GM04504 (cell line): ENCODE measurements at places on chromosomes 16 and 17.

GRCh38 chr17:81039854-81040758 lies 5.2 kb downstream of the BAIAP2 start:
- DNase-seq: no peak

- DNase-seq: no peak
Measured at GRCh38 chr16:47473792-47474191, 12.7 kb downstream of the PHKB start.

DNA sequence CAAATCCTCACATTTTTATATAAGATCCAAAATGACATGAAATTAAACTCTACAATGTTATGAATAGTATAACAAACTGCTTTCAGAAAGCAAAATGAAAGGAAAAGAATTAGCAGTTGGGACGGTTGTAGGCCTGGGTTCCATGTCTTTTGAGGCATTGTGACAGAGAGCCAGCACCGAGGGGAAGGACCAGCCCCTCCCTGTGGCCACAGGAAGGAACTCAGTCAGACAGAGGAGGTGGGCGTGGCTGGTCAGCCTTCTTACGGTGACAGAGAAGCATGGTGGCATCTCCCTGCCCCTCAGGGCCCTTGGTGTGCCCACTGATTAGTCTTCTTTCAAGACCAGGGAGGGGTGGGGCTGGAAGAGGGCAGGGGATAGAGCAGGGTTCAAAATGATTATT lies 5.7 kb downstream of the ZNF319 start:
- DNase-seq: no peak

DNA sequence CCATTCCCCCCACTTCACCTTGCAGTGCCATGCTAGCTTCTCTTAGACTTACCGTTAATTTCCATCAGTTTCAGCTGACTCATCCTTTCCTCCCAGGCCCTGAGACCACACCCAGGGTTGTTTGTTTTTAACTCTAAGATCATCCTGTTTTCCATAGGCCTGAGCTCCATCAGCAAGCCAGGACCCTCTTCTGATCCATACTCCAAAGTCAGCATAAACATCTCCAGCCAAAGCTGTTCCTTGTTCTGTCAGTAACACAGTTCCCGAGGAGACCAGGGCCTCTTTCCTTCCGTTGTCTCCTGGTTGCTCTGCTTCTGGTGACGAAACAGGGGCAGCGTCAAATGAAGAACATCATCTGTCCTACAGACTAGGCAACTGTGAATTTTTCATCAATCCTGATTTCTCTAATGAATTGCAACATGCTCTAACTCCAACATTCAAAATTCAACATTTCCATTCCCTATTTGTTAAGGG lies 83.8 kb upstream of the HNF1B start:
- DNase-seq: no peak

- DNase-seq: peak; percentile 95
Measured at GRCh38 chr17:42337442-42337841, 49.1 kb downstream of the STAT5A start.

DNA sequence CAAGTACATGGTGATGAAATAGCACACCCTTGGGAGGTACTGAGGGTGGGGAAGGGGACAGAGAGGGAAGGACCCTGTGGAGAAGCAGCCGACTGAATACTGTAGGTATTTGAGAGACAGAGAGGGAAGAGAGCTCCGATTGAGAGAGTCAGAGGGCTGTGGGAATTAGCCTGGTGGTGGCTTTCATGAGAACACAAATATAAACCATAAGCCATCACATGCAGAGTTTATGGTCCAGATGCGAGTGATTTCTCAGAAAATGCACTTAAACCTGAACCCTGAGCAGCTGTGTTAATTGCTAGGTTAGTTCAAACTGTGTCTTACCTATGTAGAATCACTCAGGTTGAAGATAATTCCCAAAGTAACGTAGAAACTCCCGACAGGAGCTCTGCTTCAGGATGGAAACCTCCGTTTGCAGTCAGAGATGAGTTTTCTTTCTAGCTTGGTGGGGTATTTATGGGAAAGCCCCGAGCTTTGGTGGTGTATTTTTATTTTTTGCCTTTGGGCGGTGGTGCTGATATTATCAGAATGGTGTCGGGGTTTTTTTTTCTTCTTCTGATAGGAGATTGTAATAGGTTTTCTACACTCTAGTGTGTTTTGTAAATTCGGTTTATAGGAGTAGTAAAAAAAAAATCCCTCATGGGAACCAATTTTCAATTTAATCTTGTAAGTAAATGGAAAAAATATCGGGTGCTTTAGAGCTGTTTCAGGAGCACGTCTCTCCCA lies 184.9 kb upstream of the CACNG5 start:
- no peak for DNase-seq
